ENCODE measurements at places on chromosomes 7 and 10.

GRCh38 chr10:93482145-93482834 lies at the start of gene MYOF:
Gene MYOF, minus strand, starts transcription at chr10:93482334. Its CDS starts 140 bp downstream, at chr10:93482194.
- peak; percentile 88 for DNase-seq

DNA sequence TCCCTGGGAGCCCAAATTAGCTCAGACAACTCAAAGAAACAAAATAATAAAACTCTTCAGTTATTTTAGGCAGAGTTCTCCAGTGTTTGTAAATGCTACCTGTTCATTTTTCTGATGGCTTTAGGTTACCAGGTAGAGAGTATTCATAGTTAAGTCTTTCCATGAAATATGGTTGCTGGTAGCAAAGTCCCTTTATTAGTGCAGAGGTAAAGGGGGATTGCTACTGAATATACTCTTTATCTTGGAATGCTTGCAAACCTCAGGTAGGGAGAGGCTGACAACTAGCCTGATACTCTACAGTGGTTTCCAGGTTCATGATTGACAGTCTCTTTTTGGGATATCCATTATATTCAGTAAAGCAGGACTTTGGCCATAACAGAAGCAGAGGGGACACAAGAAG lies 6.5 kb downstream of the TAX1BP1 start:
- no peak for DNase-seq

GRCh38 chr10:103125323-103126267 lies 67.5 kb downstream of the NT5C2 start:
- no peak for DNase-seq

GRCh38 chr10:87090779-87091178 lies 3.9 kb downstream of the GLUD1 start:
- DNase-seq = no peak

GRCh38 chr10:119541046-119541445 lies 1.5 kb downstream of the RGS10 start:
- DNase-seq = peak; percentile 42

DNA sequence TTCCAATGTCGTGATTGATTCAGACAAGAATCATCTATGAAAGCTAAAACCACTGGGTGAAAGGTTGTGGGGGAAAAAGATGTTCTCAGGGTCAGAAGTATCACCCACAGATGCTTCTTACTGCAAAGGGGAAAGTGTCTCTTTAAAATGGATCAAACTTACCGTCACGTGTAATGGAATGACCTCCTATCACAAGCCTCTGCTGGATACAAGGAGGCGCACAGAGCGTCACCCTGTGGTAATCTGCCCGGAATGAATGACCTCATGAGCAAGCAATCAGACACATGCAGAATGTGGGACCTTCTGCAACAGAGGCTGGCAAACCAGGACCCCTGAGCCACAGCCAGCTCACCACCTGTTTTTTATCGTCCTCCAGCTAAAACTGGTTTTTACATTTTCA lies 33.0 kb downstream of the WIPF3 start:
- DNase-seq = peak; percentile 10

DNA sequence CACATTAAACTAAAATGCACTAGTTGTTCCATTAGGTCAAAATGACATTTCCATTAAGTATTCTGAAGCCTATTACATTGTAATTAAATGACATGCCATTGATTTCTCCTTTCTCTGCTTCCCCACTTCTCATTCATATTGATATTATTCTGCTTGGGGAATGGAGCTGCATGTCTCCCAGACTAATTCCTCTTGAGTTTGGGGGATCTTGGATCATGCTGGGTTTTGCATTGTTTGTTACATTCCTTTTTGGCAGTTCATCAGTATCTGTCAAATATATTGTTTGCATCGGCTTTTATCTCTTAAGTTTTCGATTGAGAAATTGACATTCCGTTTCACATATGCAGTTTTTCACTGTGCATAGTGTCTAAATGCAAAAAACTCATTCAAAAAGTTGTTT lies 65.1 kb upstream of the CYP26C1 start:
- DNase-seq = no peak

DNA sequence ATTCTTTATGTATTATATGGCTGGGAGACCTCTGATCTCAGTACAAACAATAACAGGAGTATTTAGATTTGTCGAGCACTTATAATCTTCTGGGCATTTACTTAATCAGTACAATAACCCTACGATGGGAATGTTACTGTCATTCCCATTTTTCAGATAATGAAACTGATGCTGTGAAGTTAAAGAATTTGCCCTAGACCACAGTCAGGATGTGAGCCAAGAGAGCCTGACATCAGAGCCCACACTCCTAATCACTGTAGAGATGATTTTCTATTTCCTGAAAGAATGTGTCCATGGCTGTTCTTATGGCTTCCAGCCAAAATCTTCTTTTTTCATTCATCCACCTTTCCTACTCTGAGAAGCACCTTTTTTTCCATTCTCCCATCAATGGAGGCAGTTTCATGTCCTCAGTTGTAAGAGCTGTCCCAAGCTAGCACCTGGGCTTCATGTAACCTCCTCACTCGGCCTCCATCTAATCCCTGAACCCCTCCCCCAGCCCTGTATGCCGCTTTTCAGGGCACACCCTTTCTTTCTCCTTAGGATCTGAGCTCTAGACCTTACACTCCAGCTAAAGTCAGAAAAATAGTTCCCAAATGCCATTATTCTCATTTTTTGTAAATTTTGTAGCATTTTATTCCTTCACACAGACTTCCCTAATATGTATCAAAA lies 12.2 kb upstream of the CAV1 start:
- no peak for DNase-seq

GRCh38 chr7:8699875-8700624 lies 266.6 kb downstream of the NXPH1 start:
- DNase-seq = no peak

GRCh38 chr7:76244781-76245391 lies 43.2 kb downstream of the SRRM3 start:
- no peak for DNase-seq
